ENCODE measurements at places on chromosomes 6 and 20.

GRCh38 chr20:36472637-36473090 lies 68.7 kb upstream of the MYL9 start:
- no peak for DNase-seq

GRCh38 chr6:156719720-156720563 lies 57.2 kb upstream of the ARID1B start:
- DNase-seq = peak; percentile 91

DNA sequence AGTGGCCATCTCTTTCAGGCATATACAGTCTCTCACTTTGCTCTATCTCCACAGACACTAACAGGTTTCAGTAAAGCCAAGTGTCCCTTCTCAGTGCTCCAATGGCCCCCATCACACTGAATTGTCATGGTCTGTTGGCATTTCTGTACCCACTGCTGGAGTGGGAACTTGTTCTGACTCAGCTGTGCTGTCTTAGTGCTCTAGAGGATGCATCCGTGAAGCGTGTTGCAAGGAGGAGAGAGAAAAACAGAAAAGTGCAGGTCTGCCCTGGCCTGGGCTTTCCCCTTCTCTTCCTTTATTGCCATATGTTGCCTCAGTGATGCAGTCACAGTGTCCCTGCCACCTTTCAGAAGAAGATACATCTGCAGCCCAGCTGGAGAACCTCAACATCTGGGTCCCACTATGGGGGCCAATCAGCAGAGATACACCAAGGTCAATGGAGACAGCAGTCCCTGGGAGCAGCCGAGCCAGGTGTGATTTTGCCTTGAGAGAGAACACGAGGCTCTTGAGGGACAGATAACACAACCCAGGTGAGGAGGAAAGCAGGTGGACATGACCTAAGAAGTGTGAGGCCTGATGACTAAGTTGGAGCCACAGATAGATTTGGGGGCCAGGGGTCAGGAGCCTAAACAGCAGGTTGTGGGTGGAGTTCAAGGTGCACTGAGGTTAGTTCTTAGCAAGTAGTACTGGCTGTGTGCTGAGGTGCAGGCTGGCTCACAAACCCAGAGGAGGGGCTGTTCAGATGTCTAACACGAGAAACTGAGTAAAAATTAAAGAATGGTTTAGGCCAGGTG lies 5.6 kb upstream of the PLCG1 start:
- DNase-seq = no peak

- peak; percentile 32 for DNase-seq
Measured at GRCh38 chr20:50569864-50570836, 60.0 kb downstream of the PTPN1 start.

GRCh38 chr20:15205028-15205427 lies 867.6 kb upstream of the FLRT3 start:
- DNase-seq = peak; percentile 56

DNA sequence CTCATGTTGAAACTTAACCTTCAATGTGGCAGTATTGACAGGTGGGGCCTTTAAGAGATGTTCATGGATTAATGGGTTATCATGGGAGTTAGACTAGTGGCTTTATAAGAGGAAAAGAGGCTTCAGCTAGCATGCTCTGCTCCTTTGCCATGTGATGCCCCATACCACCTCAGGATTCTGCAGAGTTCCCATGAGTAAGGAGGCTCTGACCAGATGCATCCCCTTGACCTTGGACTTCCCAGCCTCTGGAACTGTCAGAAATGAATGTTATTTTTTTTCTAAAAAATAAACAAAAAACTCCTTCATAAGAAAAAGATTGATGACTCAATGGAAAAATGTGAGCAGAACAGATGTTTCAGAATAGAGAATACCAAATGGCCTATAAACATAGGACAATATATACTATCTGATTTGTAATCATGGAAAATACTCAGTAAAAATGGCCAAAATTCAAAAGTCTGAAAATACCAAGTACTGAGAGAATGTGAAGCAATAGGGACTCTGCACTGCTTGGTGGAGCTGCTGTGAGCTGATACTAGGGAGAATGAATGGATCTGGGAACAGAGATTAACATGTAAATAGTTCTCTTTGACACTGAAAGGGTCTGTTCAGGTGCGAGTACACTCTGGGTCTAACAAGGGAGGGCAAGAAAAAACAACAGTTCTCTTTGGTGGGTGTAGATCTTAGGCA lies 7.4 kb upstream of the TRIM39 start:
- DNase-seq = no peak

DNA sequence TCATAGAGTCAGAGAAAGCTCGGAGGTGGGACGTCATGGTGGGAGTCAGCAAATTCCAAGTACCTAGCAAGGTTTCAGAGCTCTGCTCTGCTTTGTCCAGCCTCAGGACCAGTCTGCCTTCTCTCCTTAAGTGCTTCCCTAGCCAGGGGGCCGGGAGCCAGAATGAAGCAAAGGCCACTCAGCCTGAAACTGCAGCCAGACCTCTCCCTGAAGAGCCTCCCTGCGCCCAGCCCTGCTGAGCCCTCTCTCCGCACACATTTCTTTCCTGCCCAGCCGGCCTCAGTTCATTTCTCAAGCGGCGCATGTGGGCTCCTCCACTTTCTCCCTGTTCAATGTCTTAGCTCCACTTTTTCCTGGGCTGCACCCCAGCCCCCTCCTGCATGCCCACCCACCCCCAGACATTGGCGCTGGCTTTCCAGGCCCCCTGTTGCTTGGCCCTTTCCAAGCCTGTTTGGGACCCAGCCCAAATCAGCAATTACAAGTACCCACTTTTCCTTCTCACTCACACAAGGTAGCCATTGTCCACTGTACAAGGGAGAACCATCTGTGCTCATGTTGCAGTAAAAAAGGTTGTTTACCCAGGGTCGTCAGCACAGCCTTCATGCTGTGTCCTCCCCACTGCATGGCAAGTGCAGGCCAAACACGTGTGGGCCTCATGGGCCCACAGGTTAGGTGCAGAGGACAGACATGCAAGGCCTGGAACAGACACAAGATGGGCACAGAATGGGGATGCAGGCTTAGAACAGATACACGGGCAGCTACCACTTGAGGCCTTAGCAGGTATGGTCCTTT lies 147.1 kb downstream of the MRPL14 start:
- DNase-seq = no peak
